ENCODE measurements at places on chromosomes 5 and 9. TPM values are rescaled to one million over a fixed set of nuclear protein-coding genes. Genes with fewer than 3 reads are reported as not detected.

DNA sequence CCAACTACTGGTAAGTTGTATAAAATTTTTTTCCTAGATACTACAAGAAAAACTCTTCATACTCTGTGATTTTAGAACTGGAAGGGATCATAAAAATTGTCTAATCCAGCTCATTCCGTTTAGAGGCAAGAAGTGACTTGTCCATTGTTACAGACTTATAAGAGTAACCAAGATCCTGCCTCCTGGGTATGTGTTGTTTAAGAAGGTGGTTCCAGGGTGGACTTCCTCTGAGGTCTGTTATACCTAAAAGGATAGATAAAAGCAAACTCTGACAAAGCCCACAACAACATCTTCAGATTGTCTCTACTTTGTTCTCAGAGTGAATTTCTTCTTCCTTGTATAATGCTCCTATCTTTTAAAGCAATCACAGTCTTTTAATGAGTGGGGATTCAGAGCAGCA is 24.2 kb downstream of the TGFBR1 start:
- no peaks in the 10 kb centered on the region for H3K27me3 ChIP-seq
- H3K4me1 ChIP-seq = peaks cover 13% of the 10 kb centered on the region
- no peak overlapping the region for H3K4me3 ChIP-seq
- H3K36me3 ChIP-seq = no peaks in the 10 kb centered on the region
- no peak overlapping the region for H3K27ac ChIP-seq

DNA sequence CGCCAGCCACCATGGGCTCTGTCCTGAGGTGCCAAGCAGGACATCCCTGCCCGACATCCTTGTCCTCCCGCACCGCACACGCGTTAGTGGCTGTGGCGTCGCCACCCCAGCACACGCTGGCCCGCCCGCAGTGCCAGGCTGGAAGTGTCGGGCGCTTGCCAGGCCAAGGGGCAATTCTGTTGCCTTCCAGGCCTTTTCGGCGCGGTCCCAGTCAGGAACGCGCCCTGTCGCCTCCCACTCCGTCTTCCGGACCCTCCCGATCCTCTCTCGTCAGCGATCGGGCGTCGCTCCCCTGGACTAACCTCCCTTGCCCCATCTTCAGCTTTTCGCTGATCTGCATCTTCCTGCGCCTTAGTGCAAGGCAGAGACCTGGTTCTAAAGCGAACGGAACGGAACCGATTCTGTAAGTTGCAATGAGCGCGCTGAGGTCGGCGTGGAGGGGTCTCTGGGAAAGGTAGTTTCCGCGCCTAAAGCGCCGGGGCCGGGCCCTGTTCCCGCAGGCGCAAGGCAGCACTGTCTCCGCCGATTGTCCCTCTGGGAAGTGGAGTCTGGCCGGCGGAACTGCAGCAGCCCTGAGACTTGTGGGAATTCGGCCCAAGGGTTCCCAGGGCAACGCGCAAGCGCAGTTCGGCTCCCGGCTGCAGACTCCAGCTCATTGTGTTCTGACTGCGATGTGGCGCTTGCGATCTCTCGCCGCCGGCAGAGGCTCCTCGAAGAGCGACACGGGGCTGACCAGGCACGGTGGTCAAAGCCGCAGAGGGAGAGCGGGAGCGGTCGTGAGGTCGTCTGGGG is at the start of gene ZNF454:
ZNF454 (plus strand) TSS at position 630 of the 792 bp plus-strand sequence. CDS start 1,594 bp downstream, outside the sequence.
- no peaks in the 10 kb centered on the region for H3K27me3 ChIP-seq
- peak within 1 kb of the TSS; percentile 53 for H3K4me3 ChIP-seq
- peak within 1 kb of the TSS; percentile 78 for H3K27ac ChIP-seq
- DNase-seq = peak; percentile 94
- H3K4me1 ChIP-seq = peaks cover 7% of the 10 kb centered on the region

- no peaks in the 10 kb centered on the region for H3K27me3 ChIP-seq
- H3K4me3 ChIP-seq = no peak overlapping the region
- H3K4me1 ChIP-seq = peaks cover 49% of the 10 kb centered on the region
- peak overlapping the region; percentile 53 for H3K27ac ChIP-seq
- DNase-seq = no peak
Observed at GRCh38 chr9:113475031-113475430, 11.5 kb downstream of the RGS3 start.

DNA sequence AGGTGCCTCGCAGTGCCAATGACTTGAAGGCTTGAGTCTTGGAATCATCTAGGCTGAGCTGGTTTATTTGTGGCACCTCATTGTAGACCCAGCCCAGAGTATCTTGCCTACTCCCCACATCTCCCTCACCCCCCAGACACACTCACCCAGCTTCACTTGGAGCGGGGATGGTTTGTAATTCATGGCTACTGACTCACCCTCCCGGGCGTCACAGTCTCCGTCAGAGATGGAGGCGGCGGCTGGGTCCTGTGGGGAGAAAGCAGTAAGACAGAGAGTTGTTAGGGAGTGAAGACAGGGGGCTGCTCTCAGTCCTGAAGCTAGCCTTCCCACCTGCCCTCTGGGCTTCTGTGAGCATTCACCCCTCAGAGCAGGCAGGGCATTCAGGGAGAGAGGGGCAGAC is 29.0 kb upstream of the MYORG start:
- no peak overlapping the region for H3K4me3 ChIP-seq
- H3K27me3 ChIP-seq = no peaks in the 10 kb centered on the region
- peaks cover 46% of the 10 kb centered on the region for H3K36me3 ChIP-seq
- no peak for DNase-seq

DNA sequence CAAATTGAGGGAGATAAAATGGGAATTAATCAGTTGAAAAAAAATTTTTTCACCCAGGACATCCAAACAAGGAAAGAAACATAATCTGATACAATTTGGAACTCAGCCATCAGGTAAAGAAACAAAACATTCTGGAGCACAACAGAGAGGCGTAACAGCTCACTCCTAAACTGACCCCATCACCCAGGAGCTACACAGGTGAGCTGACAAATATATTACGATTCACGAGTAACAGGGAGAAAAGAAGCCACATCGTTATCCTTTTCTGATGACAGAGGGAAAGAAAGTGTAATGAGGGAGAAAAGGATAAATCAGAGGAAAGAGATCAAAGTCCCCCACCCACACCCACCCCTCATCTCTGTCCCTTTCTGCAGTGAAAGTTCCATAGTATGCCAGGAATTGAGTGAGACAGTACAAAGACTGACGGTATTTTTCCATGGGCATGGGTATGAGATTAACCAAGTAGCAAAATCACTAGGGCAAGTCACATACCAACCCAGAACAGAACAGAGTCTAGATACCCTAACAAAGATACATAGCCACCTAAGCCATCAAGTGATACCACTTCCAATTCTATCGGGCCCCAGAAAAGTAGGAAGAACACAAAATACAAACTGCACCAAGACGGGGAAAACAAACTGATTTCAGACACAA is 45.4 kb downstream of the TMEM245 start:
- peaks cover 47% of the 10 kb centered on the region for H3K36me3 ChIP-seq
- no peaks in the 10 kb centered on the region for H3K27me3 ChIP-seq
- DNase-seq = no peak
- no peak overlapping the region for H3K27ac ChIP-seq

DNA sequence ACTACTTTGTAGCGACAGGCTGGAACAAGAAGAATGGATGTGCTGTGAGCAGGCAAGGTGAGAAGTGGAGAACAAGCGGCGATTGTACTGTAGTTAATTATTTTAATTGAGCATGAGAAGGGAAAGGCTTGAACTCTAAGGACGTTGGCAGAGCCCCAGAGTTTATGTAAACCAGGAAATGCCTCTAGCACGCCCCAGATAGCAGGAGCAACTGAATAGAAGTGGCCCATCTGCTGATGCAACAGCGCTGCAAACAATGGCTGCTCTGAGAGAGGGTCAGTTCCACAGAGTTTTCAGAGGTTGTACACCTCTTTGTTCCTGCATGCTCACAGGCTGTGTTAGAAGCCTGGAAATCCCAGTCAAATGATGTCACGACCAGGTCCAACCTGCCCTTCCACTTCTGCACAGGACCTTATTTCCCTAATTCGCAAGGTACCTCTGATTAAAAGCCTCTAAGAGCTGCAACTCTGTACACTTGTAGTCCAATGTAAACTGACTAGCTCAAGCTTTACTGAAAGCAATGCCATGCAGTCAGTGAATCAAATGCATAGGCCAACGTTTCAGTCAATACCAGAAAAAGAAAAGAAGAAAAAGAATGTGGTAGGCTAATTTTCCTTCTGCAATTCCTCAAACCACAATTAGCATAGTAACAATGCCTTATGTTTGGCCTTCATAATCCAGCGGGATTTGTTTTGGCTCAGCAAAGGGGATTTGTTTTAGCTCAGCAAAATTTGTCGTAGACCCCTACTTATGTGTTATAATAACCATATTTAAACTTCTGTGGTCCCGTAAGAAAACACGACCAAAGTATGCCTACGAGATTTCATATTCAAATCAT is 119.6 kb upstream of the RETREG1 start:
- H3K27ac ChIP-seq = no peak overlapping the region
- H3K36me3 ChIP-seq = no peaks in the 10 kb centered on the region
- no peaks in the 10 kb centered on the region for H3K27me3 ChIP-seq
- H3K4me3 ChIP-seq = no peak overlapping the region
- DNase-seq = no peak

GRCh38 chr9:23750808-23751207 is 75.2 kb downstream of the ELAVL2 start:
- no peak overlapping the region for H3K4me3 ChIP-seq
- no peak for DNase-seq
- H3K27ac ChIP-seq = no peak overlapping the region
- no peaks in the 10 kb centered on the region for H3K36me3 ChIP-seq

- H3K36me3 ChIP-seq = no peaks in the 10 kb centered on the region
- DNase-seq = no peak
- no peaks in the 10 kb centered on the region for H3K4me1 ChIP-seq
- no peak overlapping the region for H3K4me3 ChIP-seq
Observed at GRCh38 chr5:145166110-145166509, 669.0 kb downstream of the PRELID2 start.

DNA sequence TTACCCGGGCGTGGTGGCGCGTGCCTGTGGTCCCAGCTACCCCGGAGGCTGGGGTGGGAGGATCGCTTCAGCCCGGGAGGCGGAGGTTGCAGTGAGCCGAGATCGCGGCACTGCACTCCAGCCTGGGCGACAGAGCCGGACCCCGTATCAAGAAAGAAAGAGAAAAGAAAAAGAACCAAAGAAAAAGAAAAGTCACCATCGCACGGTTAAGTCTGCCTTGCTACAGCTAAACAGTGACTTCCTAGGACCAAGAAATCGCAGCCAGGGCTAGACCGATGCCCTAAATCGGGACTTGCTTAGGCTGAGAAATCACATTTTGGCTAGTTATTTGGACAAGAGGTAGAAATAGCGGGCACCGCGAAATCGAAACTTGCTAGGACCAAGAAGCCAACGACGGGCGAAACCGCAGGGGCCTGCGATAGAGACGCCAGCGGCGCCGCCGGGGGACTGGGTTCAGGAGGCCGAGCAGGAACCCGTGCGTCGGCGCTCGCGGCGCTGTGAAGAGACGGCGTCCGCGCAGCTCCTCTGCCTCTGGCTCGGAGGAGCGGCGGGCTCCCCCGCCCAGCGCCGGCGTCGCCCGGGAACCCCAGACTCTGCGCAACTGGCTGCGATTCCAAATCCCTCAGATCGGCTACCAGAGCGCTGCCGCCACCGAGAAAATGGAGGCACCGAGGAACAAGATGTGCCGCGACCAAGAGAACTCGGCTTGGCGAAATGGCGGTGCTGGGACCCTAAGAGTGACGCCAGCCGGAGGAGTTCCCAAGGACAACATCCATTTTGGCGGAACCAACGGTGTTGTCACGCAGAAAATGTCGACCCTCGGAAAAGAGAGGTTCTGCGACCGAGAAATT is 26.1 kb upstream of the ANXA2R start:
- H3K27ac ChIP-seq = peak overlapping the region; percentile 100
- peaks cover 31% of the 10 kb centered on the region for H3K4me1 ChIP-seq
- H3K4me3 ChIP-seq = peak overlapping the region; percentile 73
- DNase-seq = peak; percentile 77

DNA sequence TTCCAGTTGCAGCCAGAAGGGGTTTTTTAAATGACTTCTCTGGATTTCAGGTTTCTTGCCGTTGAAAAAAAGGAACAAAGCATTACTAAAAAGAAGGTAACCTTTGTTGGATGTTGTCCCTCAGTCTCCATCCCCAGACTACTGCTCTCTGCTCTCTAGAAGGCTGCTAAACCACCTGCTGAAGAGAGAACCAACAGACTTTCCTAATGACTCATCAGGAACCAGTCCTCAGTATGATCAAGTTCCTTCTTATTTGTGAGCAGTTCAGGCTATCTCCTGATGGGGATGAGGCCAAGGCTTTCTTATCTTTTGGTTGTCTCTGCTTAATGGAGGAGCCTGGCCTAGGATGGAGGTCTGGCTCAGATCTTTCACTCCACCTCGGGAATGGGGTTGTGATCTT is 4.1 kb downstream of the KIF4B start:
- no peaks in the 10 kb centered on the region for H3K4me1 ChIP-seq
- H3K4me3 ChIP-seq = no peak overlapping the region
- no peak overlapping the region for H3K27ac ChIP-seq
- H3K27me3 ChIP-seq = no peaks in the 10 kb centered on the region
- no peaks in the 10 kb centered on the region for H3K36me3 ChIP-seq
- no peak for DNase-seq

GRCh38 chr9:114028646-114029045 is 49.5 kb downstream of the AMBP start:
- H3K36me3 ChIP-seq = no peaks in the 10 kb centered on the region
- H3K4me3 ChIP-seq = no peak overlapping the region
- H3K27me3 ChIP-seq = no peaks in the 10 kb centered on the region
- H3K4me1 ChIP-seq = no peaks in the 10 kb centered on the region

- no peak for DNase-seq
- H3K4me3 ChIP-seq = no peak overlapping the region
- peaks cover 54% of the 10 kb centered on the region for H3K4me1 ChIP-seq
- no peaks in the 10 kb centered on the region for H3K27me3 ChIP-seq
- peak overlapping the region; percentile 29 for H3K27ac ChIP-seq
Observed at GRCh38 chr5:72465066-72465465, 42.1 kb downstream of the ZNF366 start.

The EFNA5 gene
- total RNA-seq = 17.0 TPM

The BAAT gene
- 0.20 TPM for total RNA-seq

The RNF183 gene
- not detected for total RNA-seq

The FOXD4L4 gene
- not detected for total RNA-seq

The CDO1 gene
- total RNA-seq = 24.7 TPM

The CARTPT gene
- not detected for total RNA-seq

The HSPB3 gene
- total RNA-seq = 338 TPM

The DOCK8 gene
- 9.5 TPM for total RNA-seq

The HDAC3 gene
- 21.0 TPM for total RNA-seq

The IL9 gene
- not detected for total RNA-seq
